ENCODE measurements at places on chromosomes 5 and 9. TPM values are rescaled to one million over a fixed set of nuclear protein-coding genes. Genes with fewer than 3 reads are reported as not detected.
A peak's percentile ranks its signal among the peaks of the same experiment; 100 is the strongest.

Gene FCN2
- total RNA-seq: not detected

DNA sequence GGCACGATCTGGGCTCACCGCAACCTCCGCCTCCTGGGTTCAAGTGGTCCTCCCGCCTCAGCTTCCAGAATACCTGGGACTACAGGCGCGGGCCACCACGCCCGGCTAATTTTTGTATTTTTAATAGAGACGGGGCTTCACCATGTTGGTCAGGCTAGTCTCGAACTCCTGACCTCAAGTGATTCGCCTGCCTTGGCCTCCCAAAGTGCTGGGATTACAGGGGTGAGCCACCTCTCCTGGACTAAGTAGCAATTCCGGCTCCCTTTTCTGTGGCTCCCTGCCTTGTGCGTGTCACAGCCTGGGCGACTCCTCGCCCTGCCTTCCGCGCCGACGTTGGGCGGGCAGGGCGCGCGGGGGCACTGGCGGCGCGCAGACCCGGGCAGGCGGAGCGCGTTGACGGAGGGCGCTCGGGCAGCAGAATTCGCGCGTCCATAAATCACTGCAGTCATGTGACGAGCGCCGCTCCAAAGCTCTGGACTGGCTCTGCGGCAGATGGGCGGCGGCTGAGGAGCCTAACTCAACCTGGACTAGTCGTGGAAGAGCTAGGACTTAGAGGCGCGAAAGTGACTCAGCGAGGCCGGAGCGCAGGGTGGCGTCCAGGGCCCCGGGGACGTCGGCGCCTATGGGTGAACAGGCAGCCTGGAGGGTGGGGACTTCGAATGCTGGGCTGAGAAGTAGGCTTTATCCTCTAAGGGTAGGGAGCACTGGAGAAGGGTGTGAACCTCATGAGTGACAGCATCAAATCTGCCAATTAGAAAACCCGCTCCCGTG, 1.4 kb upstream of the CIZ1 start:
- peak; percentile 97 for DNase-seq
- peaks cover 20% of the 10 kb centered on the region for H3K36me3 ChIP-seq
- H3K27me3 ChIP-seq: no peaks in the 10 kb centered on the region
- peak overlapping the region; percentile 66 for H3K4me3 ChIP-seq
- H3K4me1 ChIP-seq: peaks cover 9% of the 10 kb centered on the region
- H3K27ac ChIP-seq: peak overlapping the region; percentile 51

DNA sequence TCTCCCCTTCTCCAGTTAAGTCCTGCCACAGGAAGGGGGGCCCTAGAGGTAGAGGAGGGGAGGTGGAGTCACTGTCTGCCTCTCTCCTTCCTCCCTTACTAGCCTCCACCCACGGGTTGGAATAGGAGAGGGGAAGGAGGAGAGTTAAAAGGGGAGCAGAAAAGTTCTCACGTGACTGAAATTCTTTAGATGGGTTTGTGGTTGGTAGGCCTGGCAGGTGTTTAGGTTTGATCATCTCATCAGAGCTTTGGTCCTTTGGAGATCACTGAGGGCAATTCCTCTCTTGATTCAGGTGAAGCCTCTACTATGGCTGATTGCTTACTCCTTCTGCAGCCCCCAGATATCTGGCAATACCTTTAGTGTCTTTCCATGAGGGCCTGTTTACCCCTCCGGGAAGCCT, 24.9 kb upstream of the C5orf63 start:
- peaks cover 7% of the 10 kb centered on the region for H3K27me3 ChIP-seq
- H3K4me3 ChIP-seq: no peak overlapping the region
- DNase-seq: no peak
- H3K36me3 ChIP-seq: no peaks in the 10 kb centered on the region

- no peaks in the 10 kb centered on the region for H3K27me3 ChIP-seq
- H3K4me1 ChIP-seq: no peaks in the 10 kb centered on the region
- no peak overlapping the region for H3K27ac ChIP-seq
- no peak overlapping the region for H3K4me3 ChIP-seq
- DNase-seq: no peak
Measured at GRCh38 chr9:136673975-136674785, 11.5 kb downstream of the EGFL7 start.

- no peaks in the 10 kb centered on the region for H3K27me3 ChIP-seq
- DNase-seq: no peak
- H3K4me1 ChIP-seq: peaks cover 16% of the 10 kb centered on the region
- no peak overlapping the region for H3K4me3 ChIP-seq
- no peak overlapping the region for H3K27ac ChIP-seq
- peaks cover 13% of the 10 kb centered on the region for H3K36me3 ChIP-seq
Measured at GRCh38 chr9:121772600-121773285, 121.3 kb downstream of the DAB2IP start.

GRCh38 chr9:84759300-84759750, 89.8 kb downstream of the NTRK2 start:
- no peak for DNase-seq
- no peaks in the 10 kb centered on the region for H3K36me3 ChIP-seq

Gene IRX2
- total RNA-seq: 5.3 TPM

Gene LYSMD3
- 19.2 TPM for total RNA-seq

DNA sequence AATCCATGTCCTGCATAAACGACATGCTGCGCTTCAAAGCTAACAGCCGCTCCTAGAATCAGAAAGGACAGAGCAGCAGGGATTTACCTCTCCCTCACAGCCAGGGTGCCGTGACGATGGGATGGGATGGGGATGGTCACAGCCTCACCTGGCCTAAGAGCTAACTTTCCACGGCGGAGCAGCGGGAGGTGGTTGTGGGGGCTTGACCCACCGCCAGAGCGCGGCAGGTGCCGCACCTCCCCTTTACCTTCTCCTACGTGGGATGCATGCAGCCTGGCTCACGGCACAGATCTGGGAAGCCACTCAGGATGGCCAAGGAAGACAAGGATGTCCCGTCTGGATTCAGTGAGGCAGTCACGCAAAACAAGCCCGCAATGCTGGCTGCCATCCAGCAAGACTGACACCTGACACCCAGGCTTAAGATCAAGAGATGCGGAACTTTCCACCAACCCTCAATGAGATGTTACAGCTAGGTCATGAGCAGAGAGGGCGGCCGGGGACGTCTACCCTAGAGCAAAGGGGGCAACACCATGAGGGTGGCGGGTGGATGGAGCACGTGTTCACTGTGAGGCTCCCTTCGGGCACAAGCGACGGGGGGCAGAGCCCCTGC, 5.8 kb downstream of the BRD9 start:
- H3K36me3 ChIP-seq: peaks cover 82% of the 10 kb centered on the region
- H3K4me3 ChIP-seq: no peak overlapping the region
- peak; percentile 70 for DNase-seq
- H3K27ac ChIP-seq: no peak overlapping the region
- H3K27me3 ChIP-seq: no peaks in the 10 kb centered on the region

Gene CXCL14
- not detected for total RNA-seq

Gene CYSRT1
- total RNA-seq: 1.1 TPM

DNA sequence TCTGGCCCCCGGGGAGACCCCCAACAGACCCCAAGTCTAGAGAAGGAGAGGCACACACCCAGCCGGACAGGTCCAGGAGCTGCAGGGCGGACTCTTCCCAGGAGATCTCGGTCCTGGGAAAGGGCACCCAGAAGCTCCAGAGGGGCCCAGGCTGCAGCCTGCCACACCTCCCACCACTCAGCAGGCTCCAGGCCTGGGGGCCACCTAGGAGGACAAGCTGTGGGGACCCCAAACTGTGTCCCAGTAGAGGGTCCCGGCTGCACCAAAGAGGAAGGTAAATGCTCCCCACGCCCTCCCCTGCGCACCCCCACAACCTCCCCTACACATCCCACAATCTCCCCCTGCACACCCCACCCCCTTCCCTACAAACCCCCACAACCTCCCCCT, 48.5 kb downstream of the PLEKHG4B start:
- peaks cover 13% of the 10 kb centered on the region for H3K27me3 ChIP-seq
- H3K27ac ChIP-seq: no peak overlapping the region
- DNase-seq: no peak
- H3K4me3 ChIP-seq: no peak overlapping the region
- no peaks in the 10 kb centered on the region for H3K36me3 ChIP-seq
- H3K4me1 ChIP-seq: no peaks in the 10 kb centered on the region

- no peak for DNase-seq
- H3K4me1 ChIP-seq: peaks cover 34% of the 10 kb centered on the region
- H3K27me3 ChIP-seq: no peaks in the 10 kb centered on the region
- no peaks in the 10 kb centered on the region for H3K36me3 ChIP-seq
- H3K4me3 ChIP-seq: no peak overlapping the region
- no peak overlapping the region for H3K27ac ChIP-seq
Measured at GRCh38 chr5:91221917-91222316, 161.2 kb downstream of the ARRDC3 start.

Gene KIF4B
- not detected for total RNA-seq

DNA sequence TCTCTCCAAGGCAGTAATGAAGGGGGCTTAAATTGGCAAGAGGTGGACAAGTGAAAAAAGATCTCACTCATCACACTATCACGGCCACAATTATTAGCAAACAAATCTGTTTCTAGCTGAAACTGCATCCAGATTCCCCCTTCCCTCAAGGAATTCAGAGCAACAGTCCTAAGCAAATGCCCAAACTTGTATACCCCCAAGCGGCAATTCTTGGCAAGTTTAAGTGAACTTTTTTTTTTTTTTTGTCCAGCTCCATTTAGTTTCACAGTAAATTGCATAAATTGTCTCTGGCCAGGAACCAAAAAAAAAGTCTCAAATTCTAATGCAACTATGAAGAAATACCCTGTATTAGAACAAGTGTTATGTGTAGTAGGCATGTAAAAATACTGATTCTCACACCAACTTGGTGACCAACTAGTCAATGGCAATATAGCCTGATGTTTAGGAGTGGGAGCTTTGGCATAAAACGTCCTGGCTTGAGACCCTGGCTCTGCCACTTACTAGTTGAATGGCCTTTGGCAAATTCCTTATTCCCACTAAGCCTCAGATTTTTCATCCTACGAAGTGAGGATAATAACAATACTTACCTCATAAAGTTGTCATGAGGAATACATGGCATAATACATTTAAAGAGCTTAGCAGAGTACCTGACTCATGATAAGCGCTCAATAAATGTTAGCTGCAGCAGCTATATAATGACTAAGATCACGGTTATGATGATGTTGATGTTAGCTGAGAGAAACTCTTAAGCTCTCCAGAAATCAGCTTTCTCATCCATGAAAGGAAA, 193.2 kb downstream of the ADAMTSL1 start:
- DNase-seq: no peak
- H3K36me3 ChIP-seq: peaks cover 53% of the 10 kb centered on the region
- H3K4me1 ChIP-seq: peaks cover 26% of the 10 kb centered on the region
- no peaks in the 10 kb centered on the region for H3K27me3 ChIP-seq
- H3K4me3 ChIP-seq: no peak overlapping the region

DNA sequence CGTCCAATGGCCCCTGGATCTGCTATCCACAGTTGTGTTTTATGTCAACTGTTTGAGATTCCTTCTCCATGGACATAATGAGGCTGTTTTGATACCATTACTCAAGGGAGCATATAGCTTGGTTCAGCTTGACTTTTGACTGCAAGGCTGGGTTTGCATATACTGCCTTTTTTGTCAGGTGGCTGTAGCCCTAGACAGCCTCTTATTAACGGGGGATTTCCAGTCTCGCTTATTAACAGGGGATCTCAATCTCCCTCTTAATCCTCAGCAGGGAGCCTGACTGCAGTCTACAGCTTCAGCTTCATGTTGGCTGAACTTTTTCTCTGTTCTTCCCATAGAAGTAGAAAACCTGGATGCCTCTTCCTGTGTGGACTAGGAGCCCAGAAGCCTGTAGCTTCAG, 73.7 kb upstream of the TNC start:
- H3K4me3 ChIP-seq: no peak overlapping the region
- DNase-seq: no peak
- peaks cover 14% of the 10 kb centered on the region for H3K4me1 ChIP-seq
- no peaks in the 10 kb centered on the region for H3K27me3 ChIP-seq
- no peak overlapping the region for H3K27ac ChIP-seq
